IMR-90 (cell line): ENCODE measurements at places on chromosomes 6 and 20.

DNA sequence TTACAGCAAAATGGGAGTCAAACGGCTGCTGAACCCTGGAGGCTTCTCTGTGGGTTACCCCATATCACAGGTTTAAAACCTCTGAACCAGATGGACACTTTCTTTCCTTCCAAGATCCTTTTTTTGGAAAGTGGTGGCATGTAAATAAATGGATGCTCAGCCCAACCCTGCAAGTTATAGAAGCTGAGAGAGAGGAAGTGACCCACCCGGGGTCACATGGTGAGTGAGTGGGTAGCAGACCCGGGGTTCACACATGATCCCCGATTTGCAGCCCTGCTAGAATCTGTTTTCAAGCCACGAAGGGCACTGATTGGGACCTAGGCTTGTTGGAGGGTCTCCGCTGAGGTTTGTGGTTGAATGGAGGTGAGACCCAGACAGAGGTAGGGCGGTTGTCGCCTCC is 32.0 kb downstream of the SIRPA start:
- no peak for DNase-seq

DNA sequence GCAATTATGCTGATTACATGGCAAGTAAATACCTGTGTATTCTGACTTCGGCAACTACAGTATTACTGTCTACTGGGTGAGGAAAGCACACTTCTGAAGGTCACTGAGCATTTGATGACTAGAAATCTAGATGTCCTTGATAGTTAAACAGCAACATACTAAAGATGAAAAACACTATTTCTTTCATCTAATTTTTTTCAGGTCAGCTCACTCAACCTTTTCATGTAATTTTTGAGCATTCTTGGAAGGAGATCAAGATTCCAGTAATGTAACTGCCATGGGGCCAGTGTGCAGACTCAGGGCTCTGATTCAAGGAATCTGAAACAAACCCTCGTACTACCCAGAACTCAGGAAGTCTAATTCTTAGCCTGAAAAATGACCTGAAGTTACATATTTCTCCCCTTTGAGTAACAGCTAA is 222.6 kb upstream of the TAB2 start:
- peak; percentile 48 for DNase-seq

GRCh38 chr20:8639112-8639778 is 429.6 kb upstream of the PLCB4 start:
- DNase-seq = no peak

DNA sequence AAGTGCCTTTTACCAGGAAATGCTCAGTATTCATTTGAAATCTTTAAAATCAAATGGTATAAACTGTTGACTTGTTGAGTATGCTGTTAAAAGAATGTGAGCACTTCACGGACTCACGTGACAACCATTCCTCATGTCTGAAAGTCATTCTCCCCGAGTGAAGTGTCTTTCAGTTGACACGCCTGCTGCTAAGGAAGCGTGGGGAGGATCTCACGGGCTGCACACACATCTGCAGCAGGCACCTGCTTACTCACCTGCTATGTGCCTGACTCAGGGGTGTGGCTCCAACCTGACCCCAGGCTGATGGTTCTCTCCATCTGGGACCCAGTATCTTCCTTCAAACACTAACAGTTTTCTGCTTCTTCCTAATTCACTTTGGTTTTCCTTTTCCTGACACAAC is 32.7 kb downstream of the WDR27 start:
- DNase-seq = no peak

DNA sequence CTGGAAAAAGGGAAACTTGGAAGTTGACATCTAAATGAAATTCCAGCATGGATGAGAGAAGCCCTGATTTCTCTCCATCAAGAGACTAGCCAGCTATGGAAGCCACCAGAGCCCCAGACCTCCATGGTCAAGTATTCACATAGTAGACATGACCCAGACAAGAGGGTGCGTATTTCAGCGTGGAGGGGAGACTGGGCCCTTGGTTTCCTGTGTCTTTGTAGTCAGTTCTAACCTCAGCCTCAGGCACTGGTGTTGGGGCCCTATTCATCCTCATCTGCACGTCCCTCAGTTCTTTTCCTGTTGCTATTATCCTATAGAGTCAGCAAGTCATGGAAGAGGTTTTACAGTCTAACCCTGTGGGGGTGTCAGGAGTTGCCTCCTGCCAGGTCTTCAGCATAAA is 12.5 kb downstream of the GNL1 start:
- no peak for DNase-seq
